WERI-Rb-1 (cell line): ENCODE measurements at places on chromosomes 4 and X.
A peak's percentile ranks its signal among the peaks of the same experiment; 100 is the strongest.

DNA sequence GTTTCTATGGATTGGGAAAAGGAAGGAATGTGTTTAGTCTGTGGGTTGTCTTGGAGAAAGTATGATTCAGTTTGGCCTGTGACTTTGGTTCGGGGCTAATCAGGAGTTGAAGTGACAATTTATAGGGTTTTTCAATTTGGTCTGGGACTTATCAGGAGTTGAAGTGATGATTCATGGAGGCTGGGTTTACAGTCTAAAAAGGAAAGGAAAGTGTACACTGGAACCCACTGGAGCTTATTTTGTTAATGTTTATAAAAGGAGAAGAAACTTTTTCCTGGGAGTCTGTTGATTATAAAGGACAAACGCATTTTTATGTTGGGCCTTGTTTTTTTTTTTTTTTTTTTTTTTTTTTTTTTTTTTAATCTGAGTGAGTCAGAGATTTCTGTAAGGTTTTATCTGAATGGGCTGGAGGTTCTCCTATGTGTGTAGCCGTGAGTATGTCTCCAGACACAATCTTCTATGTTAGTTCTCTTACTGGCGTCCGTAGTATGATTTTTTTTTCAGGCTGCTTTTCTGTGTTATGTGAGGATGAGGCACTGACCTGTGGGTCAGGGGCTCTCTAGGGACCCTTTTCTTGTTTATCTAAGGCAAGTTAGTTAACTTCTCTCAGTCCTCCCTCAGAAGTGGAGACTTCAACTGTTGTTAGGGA is 33.0 kb upstream of the RAB9B start:
- DNase-seq, result no peak

DNA sequence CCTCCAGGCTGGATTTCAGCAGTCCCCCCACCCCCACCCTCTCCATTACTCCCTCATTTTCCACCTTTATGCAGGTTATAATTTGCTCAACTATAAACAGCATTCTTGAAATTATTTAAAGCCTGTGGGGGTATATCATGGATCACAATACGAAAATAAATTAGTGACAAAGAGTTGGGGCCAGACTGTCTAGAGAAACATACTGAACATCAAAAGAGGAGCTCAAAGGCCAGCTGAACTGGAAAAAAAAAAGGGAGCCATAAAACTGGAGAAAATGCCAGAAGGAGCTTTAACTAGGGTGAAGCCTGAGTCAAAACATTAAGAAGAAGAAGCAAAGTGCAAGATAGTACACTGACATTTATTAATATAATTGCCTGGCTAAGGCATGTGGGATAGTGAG is 137.8 kb downstream of the ANTXR2 start:
- DNase-seq, result no peak

DNA sequence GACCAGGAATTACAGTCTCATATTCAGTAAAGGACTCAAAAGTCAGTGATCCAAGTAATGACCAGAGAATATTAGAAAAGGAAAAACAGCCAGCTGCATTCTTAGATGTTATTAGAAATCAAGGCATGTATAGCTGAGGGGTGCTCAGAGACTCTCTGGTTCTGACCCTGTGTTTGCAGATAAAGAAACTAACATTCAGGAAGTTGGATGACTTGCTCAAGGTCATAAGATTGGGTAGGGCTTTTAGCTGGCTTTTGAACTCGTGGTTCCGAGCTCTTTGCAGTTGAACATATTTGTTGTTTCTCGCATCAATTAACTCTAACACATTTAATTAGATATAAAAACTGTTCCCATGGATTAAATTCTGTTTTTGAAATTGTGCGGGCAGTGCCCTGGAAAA is 62.5 kb upstream of the ENPP6 start:
- no peak for DNase-seq

DNA sequence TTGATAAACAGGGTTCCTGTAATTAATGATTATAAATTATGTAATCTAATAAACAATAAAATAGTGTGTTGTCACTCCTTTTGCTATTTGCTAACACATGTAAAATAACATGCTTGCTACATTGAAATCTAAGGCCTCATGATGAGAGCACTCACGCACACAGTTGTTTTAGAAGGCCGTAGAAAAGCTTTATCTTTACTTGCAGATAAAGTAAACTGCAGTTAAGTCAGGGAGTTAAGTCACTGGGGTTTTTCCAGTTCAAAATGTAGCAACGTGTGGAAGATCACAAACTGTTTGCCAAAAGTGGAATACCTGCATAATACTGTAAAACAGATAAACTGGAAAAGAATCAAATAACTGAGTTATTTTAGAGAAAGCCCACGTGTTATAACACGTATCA is 187.3 kb upstream of the PACRGL start:
- DNase-seq, result no peak

DNA sequence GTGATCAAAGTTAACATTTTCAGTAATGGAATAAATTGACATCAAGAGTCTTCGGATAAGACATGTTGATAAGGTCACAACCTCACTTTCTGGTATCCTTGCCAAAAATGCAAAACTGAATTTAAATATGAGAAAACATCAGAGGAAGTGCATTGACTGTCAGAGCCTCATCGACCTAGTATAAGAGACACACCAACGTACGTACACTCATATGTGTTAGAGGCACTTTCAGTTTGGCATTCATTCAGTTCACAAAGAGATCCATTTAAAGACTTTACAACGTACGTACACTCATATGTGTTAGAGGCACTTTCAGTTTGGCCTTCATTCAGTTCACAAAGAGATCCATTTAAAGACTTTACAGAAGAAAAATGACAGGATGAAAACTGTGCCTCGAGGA is 280.3 kb downstream of the INPP4B start:
- no peak for DNase-seq

GRCh38 chr4:52103319-52103718 is 52.2 kb downstream of the SPATA18 start:
- DNase-seq, result no peak

DNA sequence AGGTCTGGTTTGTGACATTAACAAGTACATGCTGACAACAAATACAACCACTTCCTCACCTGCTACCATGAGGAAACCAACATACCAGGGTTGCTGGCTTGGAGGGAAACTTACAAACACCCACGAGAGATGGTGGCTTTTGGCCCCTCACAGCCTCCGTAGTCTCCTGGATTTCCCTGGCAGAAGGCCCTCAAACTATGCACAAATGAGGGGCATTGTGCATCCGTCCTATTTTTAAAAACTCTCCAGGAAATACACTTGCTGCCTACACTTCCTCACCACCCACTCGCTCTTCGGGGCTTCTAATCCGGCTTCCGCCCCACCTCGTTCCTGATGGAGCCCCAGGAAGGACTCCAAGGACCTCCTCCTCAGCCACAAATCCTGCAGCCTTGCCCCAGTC is 355.0 kb upstream of the GATB start:
- no peak for DNase-seq

DNA sequence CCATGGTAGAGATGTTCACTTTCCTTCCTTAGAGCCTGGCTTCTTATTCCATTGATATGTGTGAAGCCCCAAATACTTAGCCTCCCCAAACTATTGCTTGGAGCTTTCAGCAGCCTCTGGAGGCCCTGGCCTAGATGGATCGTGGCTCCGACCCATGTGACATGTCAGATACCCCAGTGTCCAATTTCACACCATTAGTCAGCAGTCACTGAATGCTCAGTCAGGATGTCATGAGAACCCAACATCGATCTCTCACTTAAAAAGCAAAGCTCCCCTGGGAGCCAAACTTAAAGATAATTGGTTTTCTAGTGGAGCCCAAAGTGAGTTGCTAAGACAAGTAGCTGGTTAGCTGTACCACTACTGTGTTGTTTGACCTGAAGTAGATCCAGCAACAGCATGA is 41.6 kb upstream of the IGSF1 start:
- DNase-seq, result no peak

DNA sequence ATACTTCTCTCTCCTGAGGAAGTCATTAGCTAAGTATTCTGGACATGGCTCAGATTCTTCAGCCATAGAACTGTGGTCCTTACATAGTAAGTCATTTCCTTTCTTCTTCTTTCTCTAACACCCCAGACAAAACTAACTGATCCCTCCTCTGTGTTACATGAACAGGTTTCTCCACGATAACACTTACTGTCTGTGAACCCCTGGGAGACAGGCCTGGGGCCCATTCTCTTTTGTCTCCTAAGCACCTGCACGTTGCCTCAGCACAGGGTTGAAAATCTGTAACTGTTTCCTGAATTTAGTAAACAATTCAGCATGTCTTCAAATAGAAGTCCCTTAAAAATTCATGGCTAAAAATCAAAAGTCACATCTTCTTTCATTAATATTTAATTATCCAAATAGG is 24.7 kb downstream of the APBB2 start:
- DNase-seq, result no peak

DNA sequence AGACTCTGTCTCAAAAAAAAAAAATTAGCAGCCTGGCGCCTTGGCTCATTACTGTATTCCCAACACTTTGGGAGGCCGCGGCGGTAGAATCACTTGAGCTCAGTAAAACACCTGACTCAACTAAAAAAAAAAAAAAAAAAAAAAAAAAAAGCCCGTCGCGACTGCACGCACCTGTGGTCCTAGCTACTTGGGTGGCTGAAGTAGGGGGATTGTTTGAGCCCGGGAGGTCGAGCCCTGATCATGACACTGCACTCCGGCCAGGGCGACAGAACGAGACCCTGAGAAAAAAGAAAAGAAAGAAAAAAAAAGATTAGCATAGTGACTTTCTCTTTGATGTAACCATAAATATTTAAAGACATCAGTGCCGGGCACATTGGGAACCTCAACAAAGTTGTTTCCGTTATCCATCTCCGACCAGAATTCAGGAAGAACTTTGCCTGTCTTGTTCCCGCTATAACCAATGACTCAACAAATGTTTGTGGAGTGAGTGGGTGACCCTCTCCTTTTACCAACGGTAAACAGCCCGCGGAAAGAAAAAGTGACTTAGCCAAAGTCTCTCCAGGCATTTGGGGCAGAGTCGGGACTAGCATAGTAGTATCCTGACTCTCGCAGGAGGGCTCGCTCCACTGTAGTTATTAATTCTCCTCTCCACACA is 553 bp upstream of the MED28 start:
- no peak for DNase-seq

- DNase-seq, result no peak
Measured at GRCh38 chrX:1599791-1600405, 8.5 kb downstream of the AKAP17A start.

GRCh38 chr4:111991163-111991562 is 154.1 kb upstream of the FAM241A start:
- DNase-seq, result peak; percentile 88

- DNase-seq, result no peak
Measured at GRCh38 chrX:118536687-118537461, 41.3 kb downstream of the DOCK11 start.

DNA sequence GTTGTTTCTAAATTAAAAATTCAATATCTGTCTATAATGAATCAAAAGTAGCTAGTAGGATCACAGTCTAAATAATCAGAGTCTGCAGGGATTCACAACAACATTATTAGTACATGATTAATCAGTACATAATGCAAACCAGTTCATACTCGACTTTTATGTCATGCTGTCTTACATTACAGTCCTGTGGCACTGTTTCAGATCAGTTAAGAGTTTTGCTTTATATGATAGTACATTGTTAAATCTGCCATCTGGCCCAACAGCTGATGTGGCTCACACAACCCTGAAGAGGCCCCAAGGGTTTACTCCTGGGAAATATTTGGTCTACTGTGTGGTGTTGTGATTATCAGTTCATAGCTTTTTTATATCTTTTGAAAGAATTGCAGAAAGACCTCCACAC is 247.1 kb upstream of the ETNPPL start:
- peak; percentile 43 for DNase-seq

DNA sequence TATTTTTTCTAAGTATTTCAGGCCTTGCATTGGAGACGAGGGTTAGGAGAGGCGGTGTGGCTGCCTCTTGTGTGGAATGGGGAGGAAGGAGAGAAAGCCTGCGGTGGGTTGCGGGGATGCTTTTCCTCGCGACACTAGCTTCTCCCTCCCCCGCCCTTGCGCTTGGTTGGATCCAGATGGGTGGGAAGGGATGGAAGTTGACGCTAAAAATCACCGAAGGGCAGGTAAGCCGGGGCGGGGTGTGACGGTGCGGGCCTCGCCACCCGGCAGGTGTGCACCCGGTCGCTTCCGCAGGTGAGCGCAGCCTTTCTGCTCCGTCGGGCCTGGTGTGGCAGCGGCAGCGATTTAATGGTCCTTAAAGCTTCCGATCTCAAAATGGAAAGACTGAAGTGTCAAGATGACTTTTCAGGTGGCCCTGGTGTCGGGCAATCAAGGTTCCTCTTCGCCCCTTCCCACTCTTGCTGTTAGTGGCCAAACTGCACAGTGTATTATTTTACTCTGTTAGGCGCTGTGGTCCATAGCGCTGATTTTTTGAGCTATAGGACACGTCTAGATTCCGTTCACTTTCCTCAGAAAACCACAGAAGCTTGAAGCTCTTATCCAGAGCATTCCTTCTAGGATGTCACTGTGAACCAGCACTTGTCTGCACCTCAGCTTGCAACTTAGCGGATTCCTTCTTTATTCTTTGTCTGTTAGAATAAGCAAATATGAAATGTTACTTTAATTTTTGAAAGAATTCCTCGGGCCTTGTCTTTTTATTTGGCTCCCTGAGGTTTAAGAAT is 765 bp downstream of the ENOPH1 start:
- peak; percentile 28 for DNase-seq

DNA sequence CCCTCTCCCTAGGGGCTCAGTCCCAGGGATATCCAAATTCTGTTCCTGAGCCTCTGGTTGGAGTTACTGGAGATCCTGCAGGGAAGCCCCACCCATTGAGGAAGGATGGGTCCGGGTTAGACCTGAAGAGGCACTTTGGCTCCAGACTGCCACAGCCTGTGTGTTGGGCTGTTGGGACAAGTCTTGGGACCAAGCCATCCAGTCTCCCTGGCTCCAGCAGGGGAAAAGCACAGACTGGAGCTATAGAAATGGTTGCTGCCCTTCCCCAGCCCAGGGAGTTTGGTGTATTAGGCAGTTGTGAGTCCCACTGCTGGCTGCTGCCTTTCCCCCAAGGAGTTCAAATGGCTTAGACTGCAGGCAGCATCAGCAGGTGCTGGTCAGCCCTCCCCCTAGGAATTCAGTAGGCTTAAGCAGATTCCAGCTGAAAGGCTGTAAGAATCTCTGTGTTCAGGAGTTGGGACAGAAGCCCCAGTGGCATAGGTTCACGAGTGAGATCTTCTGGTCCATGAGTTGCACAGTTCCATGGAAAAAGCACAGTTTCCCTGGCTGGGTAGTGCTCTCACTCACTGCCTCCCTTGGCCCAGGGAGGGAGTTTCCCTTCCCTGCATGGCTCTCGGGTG is 344.0 kb upstream of the EPHA5 start:
- DNase-seq, result peak; percentile 9

GRCh38 chr4:176271749-176272148 is 2.7 kb upstream of the ASB5 start:
- no peak for DNase-seq

DNA sequence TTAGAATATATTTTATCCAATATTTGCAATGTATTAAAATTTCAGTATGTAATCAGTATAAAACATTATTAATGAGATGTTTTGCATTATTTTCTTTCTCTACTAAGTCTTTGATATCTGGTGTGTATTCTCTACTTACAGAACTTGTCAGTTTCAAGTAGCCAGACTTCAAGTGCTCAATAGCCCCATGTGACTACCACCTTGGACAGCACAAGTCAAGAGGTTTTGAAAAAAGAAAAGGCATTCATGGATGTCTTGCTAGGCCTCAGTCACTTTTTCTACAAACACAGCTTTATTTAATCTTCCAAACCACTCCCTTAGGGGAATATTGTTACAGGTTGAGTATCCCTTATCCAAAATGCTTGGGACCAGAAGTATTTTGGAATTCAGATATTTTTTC is 189.4 kb downstream of the QDPR start:
- no peak for DNase-seq
